Activated CD4-positive, alpha-beta T cell treated with anti-CD3 and anti-CD28 coated beads, Interleukin-2, amount 50 U/mL, for 24 hours (primary cell): ENCODE measurements at places on chromosomes 11 and 22.
A peak's percentile ranks its signal among the peaks of the same experiment; 100 is the strongest.

DNA sequence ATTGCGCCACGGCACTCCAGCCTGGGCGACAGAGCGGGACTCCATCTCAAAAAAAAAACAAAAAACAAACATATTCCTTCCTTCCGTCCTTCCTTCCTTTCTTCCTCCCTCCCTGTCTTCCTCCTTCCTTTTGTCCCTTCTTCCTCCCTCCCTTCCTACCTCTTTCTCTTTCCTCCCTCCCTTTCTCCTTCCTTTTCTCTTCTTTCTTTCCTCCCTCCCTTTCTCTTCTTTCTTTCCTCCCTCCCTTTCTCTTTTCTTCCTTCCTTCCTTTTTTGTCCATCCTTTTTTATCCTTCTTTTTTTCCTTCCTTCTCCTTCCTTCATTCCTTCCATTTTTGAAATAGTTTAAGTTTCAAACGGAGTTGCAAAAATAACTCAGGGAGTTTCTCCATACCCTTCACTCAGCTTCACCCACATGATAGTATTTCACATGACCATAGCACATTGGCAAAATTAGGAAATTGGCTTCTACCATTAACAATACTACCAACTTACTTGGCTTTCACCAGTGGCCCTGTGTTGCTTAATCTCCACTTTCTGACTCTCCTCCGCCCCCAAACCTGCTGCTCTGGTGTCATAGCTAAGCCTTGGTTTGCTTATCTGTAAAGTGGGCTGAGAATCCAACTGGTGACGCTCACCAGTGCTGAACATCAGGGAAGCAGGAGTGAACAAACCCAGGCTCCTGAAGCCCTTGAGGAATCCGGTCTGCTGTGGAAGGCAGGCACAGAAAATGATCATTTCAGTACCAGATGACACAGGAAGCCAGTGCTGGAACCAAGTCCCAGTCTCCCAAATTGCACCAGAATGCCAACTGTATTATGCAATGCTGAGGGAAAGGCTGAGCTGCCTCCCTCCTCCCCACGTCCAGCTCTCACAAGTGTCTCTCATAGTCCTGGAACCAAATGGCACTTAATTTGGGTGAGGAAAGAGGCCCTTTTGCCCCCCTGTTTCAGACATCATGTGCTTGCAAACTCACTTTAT is 17.2 kb upstream of the CRYBB3 start:
- no peak for DNase-seq

GRCh38 chr11:134676516-134677287 is 264.7 kb upstream of the B3GAT1 start:
- no peak for DNase-seq

- no peak for DNase-seq
Measured at GRCh38 chr11:118610225-118610772, 2.9 kb downstream of the PHLDB1 start.

DNA sequence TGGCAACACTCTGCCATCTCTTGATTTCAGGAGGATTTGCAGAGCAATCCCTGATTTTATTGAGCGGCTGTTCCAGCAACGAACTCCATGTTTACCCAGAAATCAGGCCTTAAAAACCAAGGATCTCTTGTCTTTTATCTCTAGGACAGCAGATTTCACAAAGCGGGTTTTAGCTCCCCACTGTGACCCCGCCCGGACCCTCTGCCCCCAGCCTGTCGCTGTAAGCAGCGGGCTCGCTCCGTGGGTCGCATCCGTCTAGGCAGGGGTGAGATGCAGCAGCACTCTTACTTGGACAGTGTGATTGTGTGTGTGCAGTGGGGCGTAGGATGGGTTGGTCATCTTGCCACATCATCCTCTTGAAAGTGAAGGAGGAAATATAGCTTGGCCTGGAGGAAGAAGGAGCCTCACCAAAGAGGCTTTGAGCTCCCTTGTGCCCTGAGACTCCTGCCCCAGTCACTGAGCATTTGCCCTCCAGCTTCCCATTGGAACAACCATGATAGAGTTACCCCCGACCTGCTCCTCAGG is 189.2 kb upstream of the TBCEL start:
- no peak for DNase-seq

DNA sequence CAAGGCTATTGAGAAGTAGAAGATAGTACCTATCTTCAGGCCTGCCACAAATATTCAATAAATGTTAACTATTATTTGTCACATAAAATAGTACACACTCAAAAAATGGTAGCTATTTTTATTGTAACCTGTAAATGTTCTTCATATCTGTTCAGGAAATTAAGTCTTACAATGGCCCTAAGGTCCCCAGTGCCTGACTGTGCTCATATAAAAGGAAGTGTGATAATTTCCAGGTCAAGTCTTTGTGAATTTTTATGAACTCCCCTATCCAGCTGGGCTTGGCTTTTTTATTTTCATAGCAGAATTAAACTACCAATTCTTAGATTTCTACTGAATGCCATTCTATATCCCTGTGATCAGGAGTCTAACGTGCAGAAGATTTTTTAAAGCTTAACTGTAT is 284.2 kb upstream of the PITPNB start:
- DNase-seq: no peak

DNA sequence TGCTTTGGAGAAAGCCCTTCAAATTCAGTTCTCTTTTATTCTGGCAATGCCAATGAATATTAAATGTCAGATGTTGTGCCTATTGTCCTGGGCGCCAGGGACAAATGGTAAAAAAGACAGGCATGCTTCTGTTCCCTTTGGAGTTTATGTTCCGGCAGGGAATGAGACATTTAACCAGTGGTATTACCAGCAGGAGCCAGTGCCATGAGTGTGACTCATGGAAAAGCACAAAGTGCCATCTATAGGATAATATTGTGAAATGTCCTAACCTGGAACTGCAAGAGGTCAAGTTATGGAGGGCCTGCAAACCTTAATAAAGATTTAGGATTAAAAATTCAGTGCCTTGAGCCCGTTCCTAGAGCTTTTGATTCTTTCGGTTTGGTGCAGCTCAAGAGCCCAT is 39.5 kb downstream of the REXO2 start:
- DNase-seq: no peak

- no peak for DNase-seq
Measured at GRCh38 chr11:45176996-45177395, 30.6 kb downstream of the PRDM11 start.

- no peak for DNase-seq
Measured at GRCh38 chr11:74135127-74135840, 35.5 kb downstream of the C2CD3 start.

- no peak for DNase-seq
Measured at GRCh38 chr11:45796461-45796861, 8.5 kb upstream of the SLC35C1 start.

- no peak for DNase-seq
Measured at GRCh38 chr11:24617856-24618255, 121.0 kb downstream of the LUZP2 start.

DNA sequence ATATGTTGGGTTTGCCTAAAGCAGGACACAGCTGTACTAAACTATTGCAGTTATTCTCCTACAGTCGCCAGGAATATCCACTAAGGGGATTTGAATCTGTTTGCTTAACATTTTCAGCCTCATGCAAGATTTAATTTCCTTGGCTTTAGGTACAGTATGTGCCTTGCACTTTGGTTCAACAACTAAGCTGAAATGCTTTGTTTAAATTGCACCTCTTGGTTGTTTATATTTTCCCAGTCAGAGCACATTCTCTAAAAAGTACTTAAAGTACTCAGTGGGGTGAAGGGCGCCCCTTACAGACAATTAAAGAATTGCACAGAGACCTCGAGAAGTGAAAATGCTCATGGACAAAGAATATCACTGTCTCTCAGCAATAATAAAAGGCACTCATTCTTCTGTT is 107.8 kb upstream of the MTNR1B start:
- DNase-seq: no peak

- DNase-seq: no peak
Measured at GRCh38 chr11:36512016-36512415, 1.9 kb upstream of the TRAF6 start.

- no peak for DNase-seq
Measured at GRCh38 chr11:130560781-130561109, 112.3 kb downstream of the ADAMTS15 start.

DNA sequence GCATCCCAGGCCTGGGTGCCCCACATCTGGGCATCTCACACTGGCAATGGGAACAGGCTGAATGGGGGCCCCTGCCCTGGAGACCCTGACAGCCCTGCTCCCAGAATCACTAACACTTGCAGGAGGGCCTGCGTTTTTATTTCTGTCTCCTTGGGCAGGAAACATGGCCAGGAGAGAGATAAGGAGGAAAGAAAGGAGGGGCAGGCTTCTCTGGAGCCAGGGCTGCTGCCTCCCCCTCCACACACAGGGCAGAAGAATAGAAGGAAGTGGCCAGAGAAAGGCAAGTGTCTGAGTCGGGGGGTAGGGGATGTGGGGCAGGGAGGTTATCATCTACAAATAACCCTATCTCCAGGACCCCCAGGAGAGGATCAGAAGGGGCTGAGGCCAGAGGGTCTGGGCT is 25.5 kb upstream of the TSPAN18 start:
- DNase-seq: no peak

- DNase-seq: no peak
Measured at GRCh38 chr11:27046956-27047355, 6.3 kb downstream of the BBOX1 start.

DNA sequence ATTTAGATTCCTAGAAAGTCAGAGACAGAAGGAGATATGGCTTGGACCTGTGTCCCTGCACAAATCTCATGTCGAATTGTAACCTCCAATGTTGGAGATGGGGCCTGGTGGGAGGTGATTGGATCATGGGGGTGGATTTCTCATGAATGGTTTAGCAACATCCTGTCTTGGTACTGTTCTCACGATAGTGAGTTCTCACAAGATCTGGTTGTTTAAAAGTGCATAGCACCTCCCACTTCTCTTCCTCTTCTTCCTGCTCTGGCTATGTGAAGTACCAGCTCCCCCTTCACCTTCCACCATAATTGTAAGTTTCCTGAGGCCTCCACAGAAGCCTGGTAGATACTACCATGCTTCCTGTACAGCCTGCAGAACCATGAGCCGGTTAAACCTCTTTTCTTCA is 27.6 kb upstream of the PAMR1 start:
- no peak for DNase-seq

- DNase-seq: no peak
Measured at GRCh38 chr22:42885446-42885845, 28.4 kb upstream of the ARFGAP3 start.

GRCh38 chr11:24900960-24901549 is 404.2 kb downstream of the LUZP2 start:
- DNase-seq: no peak

DNA sequence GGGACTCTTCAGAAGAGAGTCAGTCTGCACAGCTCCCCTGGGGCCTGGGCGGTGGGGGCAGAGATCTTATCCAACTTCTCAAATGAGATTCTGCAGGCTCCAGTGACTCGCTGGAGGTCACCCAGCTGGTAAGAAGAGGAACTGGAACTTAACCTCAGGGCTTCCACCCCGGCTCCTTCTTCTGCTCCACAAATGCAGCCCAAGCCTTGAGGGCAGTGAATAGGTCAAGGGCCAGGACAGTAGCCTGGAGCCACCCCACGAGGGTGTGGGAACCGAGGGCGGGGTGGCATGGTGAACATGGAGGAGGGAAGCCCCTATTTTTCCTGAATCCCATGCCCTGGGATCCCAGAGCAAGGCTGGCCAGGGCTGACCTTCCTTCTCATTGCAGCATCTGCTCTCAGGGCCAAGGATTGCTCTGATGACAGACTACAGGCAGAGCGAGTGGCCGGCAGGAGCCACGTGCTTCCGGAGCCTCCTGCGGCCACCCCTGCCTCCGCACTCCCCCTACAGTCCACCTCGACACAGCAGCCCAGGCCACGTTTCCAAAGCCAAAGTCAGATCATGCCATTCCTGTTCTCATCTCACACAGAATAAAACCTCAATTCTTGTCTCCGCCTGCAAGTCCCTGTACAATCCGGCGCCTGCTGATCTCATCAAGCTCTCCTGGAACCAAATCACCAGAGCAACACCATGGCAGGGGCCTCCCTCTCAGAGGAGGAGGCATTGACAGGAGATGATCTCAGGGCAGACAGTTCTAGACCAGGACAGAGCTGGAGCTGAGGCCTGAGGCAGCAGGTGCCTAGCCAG is 21.1 kb upstream of the UPK3A start:
- no peak for DNase-seq

GRCh38 chr11:45661439-45662055 is 3.9 kb downstream of the CHST1 start:
- no peak for DNase-seq

DNA sequence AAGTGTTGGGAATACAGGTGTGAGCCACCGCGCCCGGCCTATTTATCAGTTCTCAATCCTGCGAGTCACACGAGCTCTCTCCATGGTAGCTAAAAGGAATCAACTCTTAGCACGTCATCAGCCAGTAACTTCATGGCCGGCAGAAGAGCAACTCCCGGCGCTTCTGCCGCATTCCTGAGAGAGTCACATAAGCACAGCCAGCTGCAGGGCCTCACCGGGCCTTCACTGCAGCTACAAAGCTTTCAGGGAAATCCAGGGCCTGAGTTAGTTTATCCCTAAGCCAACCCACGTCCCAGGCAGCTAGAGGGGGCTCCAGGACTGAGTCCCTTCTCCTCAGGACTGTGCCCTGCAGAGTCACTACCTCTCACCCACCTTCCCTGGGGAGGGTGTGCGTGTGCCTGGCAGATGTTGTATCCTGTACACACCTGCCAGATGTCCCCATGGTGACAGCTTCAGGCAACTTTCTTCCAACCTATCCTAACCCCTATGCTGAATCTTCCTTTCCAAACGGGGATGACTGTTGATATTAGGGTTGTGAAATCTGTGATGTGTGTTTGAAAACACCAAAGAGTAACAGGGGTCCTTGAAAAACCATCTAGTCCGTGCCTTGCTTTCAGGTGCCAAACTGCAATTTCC is 45.9 kb upstream of the ARFGAP3 start:
- no peak for DNase-seq

DNA sequence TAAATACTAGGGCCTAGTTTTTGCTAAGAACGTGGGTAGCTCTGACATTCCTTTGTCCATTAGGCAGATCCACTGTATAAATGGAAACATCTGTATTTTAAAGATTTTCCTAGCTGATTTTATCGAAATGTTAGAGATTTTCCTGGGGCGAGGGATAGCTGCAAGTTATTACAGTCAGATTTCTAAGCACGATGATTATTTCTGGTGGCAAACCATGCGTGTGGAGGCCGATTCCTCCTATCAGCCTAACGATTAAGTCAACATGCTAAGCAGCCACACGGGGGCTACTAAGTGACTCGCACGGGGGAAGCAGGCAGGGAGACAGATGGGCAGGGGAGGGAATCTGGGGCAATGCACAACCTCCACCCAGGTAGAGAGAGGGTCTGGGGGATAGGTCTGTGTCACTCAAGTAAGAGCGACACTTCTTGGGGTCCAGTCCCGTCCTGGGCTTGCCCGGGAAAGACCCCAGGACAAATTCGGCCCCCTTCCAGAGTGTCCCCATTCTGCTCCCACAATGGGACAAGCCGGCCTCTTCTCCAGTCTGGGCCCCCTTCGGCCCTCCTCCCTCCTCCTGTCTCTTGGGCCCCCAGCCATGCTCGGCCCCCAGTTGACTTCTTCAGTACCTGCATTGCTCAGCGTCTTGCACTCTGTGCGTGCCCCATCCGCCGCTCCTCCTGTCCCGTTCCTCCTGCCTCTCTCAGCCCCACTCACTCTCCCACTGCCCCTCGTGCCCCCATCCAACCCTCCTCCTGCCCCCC is 571 bp downstream of the C11orf24 start:
- DNase-seq: peak; percentile 43

GRCh38 chr22:41526830-41527799 is 17.2 kb downstream of the POLR3H start:
- DNase-seq: peak; percentile 52
